Testis (tissue), 5 donors: ENCODE measurements at places on chromosomes 1 and 21. TPM values are rescaled to one million over a fixed set of nuclear protein-coding genes. Genes with fewer than 3 reads are reported as not detected.

The TNFSF18 gene
- 0.16 TPM for polyA plus RNA-seq

The HTR6 gene
- 0.21 TPM for polyA plus RNA-seq

The KANK4 gene
- 2.4 TPM for polyA plus RNA-seq

The IFNLR1 gene
- polyA plus RNA-seq: 1.5 TPM

The PLA2G2E gene
- not detected for polyA plus RNA-seq

The OR2L2 gene
- 1.7 TPM for polyA plus RNA-seq

The ATP6V1G3 gene
- not detected for polyA plus RNA-seq

The SELP gene
- 6.4 TPM for polyA plus RNA-seq

The ADCY10 gene
- 49.7 TPM for polyA plus RNA-seq

The EFHD2 gene
- 146 TPM for polyA plus RNA-seq

The SERPINC1 gene
- polyA plus RNA-seq: 0.75 TPM

The EDARADD gene
- polyA plus RNA-seq: 5.8 TPM

The LRRC52 gene
- 29.4 TPM for polyA plus RNA-seq

The LACTBL1 gene
- polyA plus RNA-seq: not detected

The UTP25 gene
- 4.0 TPM for polyA plus RNA-seq

The IRF6 gene
- 8.2 TPM for polyA plus RNA-seq

The RNU1-1 gene
- 18.9 TPM for polyA plus RNA-seq

The LRRC7 gene
- 8.0 TPM for polyA plus RNA-seq

The MINDY1 gene
- 56.9 TPM for polyA plus RNA-seq

The SKI gene
- 40.2 TPM for polyA plus RNA-seq

The ADGRL4 gene
- 17.2 TPM for polyA plus RNA-seq

The XCL2 gene
- 2.0 TPM for polyA plus RNA-seq

The DEPDC1 gene
- 10.8 TPM for polyA plus RNA-seq

The TMEM69 gene
- 29.5 TPM for polyA plus RNA-seq

The RASSF5 gene
- 5.9 TPM for polyA plus RNA-seq

The OR2L5 gene
- polyA plus RNA-seq: not detected

The F13B gene
- polyA plus RNA-seq: 0.70 TPM

The DNAH14 gene
- 30.1 TPM for polyA plus RNA-seq

The HAPLN2 gene
- 1.5 TPM for polyA plus RNA-seq

The C1orf198 gene
- polyA plus RNA-seq: 20.2 TPM

The RNU1-3 gene
- polyA plus RNA-seq: 18.9 TPM
